ENCODE measurements at places on chromosomes 1 and 21.

- DNase-seq: no peak
Measured at GRCh38 chr1:55280731-55281130, 65.6 kb upstream of the USP24 start.

GRCh38 chr1:218600968-218601367, 255.8 kb downstream of the TGFB2 start:
- no peak for DNase-seq

DNA sequence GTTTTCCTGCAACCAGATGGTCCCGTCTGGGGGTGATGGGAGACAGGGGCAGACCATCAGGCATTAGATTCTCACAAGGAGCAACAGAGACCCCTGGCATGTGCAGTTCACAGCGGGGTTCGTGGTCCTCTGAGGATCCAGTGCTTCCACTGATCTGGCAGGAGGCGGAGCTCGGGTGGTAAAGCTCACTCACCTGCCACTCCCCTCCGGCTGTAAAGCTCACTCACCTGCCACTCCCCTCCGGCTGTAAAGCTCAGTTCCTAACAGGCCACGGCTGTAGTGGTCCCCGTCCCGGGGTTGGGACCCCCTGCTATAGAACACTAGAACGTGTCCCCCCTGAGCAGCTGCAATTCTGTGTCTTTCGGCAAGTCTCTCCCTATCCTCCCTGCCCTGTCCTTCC, 4.6 kb downstream of the KRTAP10-12 start:
- no peak for DNase-seq

- DNase-seq: no peak
Measured at GRCh38 chr21:23534850-23535249, 2072.4 kb downstream of the MRPL39 start.

- DNase-seq: no peak
Measured at GRCh38 chr21:42532466-42533181, 19.0 kb downstream of the SLC37A1 start.

DNA sequence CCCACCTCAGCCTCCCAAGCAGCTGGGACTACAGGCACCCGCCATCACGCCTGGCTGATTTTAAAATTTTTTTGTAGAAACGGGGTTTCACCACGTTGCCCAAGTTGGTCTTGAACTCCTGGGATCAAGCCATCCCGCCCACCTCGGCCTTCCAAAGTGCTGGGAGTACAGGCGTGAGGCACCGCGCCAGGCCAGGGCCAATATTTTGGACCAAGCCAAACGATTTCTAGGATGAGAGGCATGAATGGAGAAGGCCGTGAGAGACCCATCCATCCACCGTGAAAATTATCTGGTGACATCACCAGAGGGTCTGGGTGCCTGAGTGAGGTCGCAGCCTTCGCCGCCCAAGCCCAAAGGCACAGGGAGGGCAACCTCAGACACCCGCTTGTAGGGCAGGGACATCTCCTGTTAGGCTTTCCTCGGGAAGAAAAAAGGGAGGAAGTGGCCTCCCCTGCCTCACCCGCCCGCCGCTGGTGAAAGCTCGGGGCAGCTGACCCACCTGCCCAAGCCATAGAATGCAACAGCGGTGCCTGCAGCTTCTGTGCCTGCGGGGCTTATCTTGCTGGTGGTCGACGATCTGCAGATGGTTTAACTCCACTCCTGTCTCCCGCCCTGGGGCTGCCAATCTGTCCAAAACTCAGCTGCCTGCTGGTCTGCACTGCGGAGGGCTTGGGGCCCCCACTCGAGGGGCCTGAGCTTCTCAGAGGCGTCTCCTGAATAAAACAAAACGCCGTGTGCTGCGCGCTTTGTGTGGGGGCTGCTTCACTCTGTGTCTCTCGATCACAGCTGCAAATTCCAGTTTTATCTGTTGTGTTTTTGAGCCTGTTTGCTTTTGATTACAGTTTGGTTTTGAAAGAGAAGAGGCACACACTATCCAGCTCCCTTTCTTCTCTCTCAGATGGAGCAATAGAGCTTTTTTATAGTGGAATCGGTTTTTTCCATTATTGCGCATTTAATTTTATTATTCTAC, 85.8 kb downstream of the MRPS6 start:
- no peak for DNase-seq

DNA sequence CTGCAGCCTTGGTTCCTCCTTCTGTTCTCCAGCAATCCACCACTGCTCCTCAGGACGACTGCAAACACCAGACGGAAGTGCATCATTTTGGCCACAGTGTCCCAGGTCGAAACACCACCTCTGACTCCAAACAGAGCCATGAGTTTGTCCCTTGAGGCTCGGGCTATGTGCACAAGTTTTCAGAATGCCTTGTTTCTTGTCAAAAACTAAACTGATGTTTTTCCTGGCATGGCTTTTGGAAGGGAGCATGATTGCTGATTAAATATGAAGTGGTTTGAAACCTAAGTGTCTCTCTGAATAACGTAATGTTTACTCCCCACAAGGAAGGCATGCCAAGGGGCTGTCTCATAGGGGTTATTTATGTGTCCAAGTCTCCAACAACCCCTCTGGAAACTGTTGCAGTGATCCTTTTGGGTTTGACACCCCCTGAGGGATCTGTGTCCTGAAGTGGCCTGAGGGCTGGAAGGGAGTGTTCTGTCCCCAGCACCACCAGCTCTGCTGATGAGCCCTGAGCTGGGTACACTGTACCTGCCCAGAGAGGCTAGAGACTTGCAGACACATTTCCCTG, 132.7 kb downstream of the PLPP3 start:
- no peak for DNase-seq

- no peak for DNase-seq
Measured at GRCh38 chr21:25283720-25284119, 323.6 kb downstream of the MRPL39 start.

GRCh38 chr1:4395158-4395557, 259.3 kb upstream of the AJAP1 start:
- no peak for DNase-seq

DNA sequence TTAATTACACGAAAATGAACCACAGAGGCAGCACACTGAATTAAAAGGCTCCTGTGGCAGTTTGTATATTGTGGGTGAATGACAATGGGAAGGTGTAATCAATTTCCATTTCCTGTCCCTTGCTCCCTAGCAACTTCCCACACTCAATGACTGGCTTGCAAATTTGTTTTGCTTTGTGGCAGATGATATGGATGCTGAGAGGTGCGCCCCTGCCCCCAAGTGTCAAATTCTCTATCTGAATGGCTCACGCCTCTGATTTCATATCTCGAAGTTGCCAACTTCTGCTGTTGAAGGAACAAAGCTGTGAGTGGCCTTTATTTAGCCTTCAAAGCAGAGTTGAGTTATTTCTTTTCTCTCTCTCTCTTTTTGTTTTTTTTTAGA, 86.0 kb downstream of the FOXD2 start:
- no peak for DNase-seq

GRCh38 chr1:153000294-153000693, 1.3 kb upstream of the SPRR3 start:
- no peak for DNase-seq

DNA sequence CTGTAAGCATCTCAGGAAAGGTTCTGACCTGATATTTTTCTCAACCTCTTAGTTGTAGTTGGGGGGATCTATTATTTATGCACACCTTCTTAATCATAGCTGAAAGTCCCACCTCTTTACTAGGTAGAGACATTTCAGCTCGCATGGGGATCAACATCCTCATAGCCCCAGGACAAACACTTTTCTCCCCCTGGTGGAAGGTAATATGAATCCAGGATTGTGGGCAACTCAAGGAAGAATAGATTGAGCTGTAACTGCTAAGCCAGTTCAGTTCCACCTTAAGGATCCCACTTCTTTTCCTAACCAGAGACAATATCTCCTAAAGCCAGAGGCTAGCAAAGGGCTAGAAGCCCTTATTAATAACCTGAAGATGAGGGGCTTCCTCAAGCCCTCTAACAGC, 25.4 kb upstream of the SMYD3 start:
- DNase-seq: no peak

- DNase-seq: no peak
Measured at GRCh38 chr21:38343691-38344090, 86.9 kb downstream of the KCNJ15 start.

GRCh38 chr1:181143102-181143859, 54.8 kb downstream of the IER5 start:
- DNase-seq: no peak

DNA sequence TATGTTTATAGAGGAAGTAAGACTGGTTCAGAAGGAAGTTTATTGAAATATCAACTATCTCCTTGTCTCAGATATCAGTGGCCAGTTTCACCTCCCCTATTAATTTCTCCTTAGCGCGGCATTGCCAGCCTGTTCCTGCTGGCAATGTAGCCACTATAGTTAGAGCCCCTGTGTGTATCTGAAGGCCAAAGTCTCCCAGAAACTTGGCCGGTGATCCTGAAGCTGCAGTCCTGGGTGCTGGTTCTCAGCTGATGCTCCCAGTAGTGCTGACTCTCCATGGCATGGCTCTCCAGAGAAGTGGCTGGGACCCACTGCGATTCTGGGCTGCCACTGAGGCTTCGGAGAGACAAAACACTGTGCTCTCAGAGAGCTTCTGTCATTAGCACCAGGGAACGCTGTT, 59.9 kb downstream of the TNN start:
- no peak for DNase-seq

GRCh38 chr1:151255381-151255780, 847 bp downstream of the PSMD4 start:
- no peak for DNase-seq

DNA sequence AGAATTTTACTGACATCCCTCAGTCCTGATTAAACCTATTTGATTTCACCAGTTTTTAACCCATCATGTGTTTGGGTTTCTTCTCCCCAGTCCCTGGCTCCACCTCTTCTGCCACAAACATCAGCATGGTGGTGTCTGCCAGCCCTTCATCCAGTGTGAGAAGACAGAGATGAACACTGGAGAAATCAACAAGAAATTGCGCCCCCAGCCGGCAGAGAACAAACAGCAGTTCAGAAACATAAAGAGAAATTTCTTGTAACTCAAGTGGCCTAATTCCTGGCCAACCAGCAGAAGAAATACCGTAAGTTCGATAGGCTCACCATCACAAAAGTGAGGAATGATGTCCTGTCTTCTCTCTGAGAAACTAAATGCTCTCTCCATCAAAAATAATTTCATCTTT, 18.3 kb downstream of the S100A11 start:
- DNase-seq: no peak

GRCh38 chr1:245258271-245258920, 103.6 kb downstream of the KIF26B start:
- no peak for DNase-seq

DNA sequence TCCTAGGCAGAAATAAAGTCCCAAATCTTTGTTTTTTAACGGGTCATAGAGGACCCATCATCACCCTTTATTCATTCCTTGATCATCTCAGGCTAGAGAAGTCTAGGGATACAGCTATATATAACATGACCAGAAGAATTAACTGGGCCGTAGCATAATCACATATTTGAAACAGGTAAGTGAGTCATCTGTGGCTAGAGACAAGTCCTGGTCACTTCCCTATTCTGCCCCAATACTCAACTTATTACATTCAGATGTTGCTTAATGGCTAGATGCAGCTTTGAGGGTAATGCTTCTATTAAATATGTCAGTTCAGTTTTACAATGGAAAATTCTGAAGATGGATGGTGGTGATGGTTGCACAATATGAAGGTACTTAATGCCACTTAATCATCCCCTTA, 47.0 kb downstream of the EXO1 start:
- DNase-seq: no peak

GRCh38 chr21:44847261-44848056, 26.0 kb downstream of the PTTG1IP start:
- no peak for DNase-seq

- no peak for DNase-seq
Measured at GRCh38 chr1:237972186-237972585, 81.5 kb upstream of the ZP4 start.

DNA sequence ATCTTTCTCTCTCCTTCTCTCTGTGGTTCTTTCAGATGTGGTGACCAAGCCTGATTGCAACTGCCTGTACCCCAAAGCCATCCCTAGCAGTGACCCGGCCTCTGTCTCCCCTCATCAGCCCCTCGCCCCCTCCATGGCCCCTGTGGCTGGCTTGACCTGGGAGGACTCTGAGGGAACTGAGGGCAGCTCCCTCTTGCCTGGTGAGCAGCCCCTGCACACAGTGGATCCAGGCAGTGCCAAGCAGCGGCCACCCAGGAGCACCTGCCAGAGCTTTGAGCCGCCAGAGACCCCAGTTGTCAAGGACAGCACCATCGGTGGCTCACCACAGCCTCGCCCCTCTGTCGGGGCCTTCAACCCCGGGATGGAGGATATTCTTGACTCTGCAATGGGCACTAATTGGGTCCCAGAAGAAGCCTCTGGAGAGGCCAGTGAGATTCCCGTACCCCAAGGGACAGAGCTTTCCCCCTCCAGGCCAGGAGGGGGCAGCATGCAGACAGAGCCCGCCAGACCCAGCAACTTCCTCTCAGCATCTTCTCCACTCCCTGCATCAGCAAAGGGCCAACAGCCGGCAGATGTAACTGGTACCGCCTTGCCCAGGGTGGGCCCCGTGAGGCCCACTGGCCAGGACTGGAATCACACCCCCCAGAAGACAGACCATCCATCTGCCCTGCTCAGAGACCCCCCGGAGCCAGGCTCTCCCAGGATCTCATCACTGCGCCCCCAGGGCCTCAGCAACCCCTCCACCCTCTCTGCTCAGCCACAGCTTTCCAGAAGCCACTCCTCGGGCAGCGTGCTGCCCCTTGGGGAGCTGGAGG, 12.7 kb downstream of the CSF1 start:
- no peak for DNase-seq

DNA sequence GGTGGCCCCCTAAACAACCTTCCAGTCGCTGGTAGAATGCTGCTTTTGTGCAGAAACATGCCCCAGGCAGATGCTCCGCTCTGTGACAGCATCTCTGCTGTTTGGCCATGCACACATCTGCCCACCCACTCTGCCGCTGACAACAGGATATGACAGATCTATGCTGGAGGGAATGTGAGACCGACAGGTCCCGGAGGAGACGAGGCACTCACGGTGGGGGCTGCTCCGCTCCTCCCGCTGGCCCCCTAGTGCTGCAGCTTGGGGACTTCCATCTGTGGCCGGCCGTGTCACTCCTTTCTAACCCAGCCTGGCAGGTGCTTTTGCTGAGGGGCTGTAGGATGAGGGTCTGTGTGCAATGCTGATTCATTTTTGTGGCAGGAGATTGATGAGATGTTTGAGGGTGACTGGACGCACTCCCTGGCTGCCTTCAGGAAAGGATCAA, 49.1 kb upstream of the DMRTB1 start:
- DNase-seq: no peak

- DNase-seq: no peak
Measured at GRCh38 chr1:231611851-231612250, 14.7 kb upstream of the DISC1 start.

DNA sequence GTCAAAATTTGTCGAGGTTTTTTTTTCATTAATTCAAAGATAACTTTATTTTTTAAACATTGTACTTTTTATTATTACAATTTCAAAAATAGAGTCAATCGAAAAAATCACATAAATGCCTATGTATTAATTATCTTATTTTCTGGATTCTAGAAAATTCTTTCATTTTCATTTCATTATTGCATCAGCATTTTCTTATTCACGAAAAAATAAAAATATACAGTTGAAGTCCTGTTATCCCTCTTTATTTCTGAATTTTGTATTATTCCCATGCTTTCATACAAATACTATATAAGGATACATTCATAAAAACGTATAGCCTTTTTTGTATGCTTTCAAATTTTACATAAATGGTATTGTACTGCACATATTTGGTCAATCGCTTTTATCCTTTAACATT, 681.0 kb upstream of the USP24 start:
- no peak for DNase-seq

GRCh38 chr1:245177071-245177900, 22.5 kb downstream of the KIF26B start:
- no peak for DNase-seq
